Sigmoid colon (tissue), 7 donors: ENCODE measurements at places on chromosomes 2 and 18.

DNA sequence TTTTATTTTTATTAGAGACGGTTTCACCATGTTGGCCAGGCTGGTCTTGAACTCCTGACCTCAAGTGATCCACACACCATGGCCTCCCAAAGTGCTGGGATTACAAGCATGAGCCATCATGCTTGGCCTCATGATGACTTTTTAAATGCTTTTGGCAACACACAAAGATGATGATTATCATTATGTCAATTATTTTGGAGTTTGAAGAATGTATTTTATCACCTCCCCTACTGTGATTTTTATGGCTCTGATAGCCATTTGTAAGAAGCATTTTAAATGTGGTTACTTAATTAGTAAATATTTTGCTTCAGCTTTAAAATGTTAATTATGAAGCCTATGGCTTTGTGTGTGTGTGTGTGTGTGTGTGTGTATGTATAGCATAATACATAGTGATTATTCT, 45.1 kb upstream of the RAB27B start:
- H3K27ac ChIP-seq: no peak overlapping the region
- no peak overlapping the region for H3K4me3 ChIP-seq
- H3K27me3 ChIP-seq: no peaks in the 10 kb centered on the region
- no peak for DNase-seq
- no peaks in the 10 kb centered on the region for H3K4me1 ChIP-seq
- H3K36me3 ChIP-seq: no peaks in the 10 kb centered on the region

DNA sequence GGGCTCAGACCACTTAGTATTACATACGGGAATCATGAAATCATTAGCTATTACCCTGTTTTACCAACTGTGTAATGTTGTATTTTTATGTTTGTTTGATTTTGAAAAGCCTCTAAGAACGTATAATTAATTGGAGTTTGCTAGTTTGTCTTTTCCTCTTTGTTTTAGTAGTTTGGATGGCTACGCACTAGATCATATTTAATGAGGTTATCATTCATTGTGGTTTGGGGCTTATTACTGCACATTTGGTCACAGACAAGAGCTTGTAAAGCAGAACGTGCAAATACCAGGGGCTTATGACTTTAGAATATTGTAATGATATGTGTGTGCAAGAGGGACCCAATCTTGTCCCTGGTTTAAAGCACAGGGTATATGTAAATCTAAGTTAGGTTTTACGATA, 10.3 kb downstream of the CABLES1 start:
- no peak for DNase-seq
- H3K4me3 ChIP-seq: no peak overlapping the region
- no peaks in the 10 kb centered on the region for H3K36me3 ChIP-seq
- peaks cover 29% of the 10 kb centered on the region for H3K4me1 ChIP-seq
- no peak overlapping the region for H3K27ac ChIP-seq
- no peaks in the 10 kb centered on the region for H3K27me3 ChIP-seq

- H3K4me1 ChIP-seq: no peaks in the 10 kb centered on the region
- no peaks in the 10 kb centered on the region for H3K27me3 ChIP-seq
- no peak for DNase-seq
- H3K36me3 ChIP-seq: no peaks in the 10 kb centered on the region
These were observed 613.0 kb upstream of the FSHR start for GRCh38 chr2:49767316-49767715.

DNA sequence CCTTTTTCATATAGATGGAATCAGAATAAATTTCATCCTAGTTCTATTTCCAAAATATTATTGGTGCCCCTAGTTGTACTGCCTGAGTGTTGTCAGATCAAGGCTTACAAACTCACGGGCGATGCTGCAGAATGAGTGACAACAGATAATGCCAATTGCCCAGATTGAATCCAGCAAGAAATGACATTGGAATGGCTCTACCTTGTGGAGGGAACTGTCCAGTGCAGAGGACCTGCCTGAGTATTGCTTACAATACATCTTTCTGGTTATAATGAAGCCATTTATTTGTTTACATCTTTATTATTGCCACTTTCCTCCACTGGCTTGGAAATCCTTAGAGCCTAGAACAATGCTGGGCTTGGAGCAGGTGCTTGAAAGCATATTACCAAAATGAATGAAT, 7.8 kb upstream of the IL1R2 start:
- H3K4me3 ChIP-seq: no peak overlapping the region
- no peak for DNase-seq
- H3K27me3 ChIP-seq: no peaks in the 10 kb centered on the region
